Progenitor cell of endocrine pancreas (in vitro differentiated cells): ENCODE measurements at places on chromosomes 16 and 17. TPM values are rescaled to one million over a fixed set of nuclear protein-coding genes. Genes with fewer than 3 reads are reported as not detected.
A peak's percentile ranks its signal among the peaks of the same experiment; 100 is the strongest.

The PRAC2 gene
- total RNA-seq, result not detected in 2 replicates

The TPPP3 gene
- total RNA-seq, result 17.5 and 26.8 TPM in 2 replicates

The TRIM72 gene
- total RNA-seq, result 0.14 TPM in 1 of 2 replicates, not detected in the other

The PKMYT1 gene
- total RNA-seq, result 33.7 and 36.5 TPM in 2 replicates

DNA sequence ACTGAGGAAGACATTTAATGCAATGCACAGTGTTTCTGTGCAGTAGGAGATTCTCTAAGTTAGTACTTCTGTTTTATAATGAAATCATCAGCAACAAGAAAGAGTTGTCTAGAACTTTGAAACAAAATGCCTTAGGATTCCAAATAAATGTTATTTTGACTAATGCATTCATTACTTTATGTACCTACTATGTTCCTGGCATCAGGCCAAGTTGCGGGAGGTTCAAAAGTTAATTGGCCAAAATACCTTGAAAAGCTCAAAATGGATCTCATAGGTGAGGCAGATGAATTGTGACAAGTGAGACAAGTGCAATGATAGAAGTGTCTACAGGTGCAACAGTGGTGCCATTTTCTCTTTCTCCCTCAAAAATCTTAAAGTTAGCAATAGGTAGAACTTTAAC, 289.4 kb downstream of the TOX3 start:
- no peak for DNase-seq
- peaks cover 33% of the 10 kb centered on the region for H3K4me1 ChIP-seq
- H3K27me3 ChIP-seq, result no peaks in the 10 kb centered on the region
- H3K4me3 ChIP-seq, result no peak overlapping the region
- no peaks in the 10 kb centered on the region for H3K36me3 ChIP-seq

GRCh38 chr16:84193480-84193879, 2.5 kb downstream of the ADAD2 start:
- H3K4me1 ChIP-seq, result peaks cover 3% of the 10 kb centered on the region

The SOCS1 gene
- total RNA-seq, result 6.6 and 6.8 TPM in 2 replicates

DNA sequence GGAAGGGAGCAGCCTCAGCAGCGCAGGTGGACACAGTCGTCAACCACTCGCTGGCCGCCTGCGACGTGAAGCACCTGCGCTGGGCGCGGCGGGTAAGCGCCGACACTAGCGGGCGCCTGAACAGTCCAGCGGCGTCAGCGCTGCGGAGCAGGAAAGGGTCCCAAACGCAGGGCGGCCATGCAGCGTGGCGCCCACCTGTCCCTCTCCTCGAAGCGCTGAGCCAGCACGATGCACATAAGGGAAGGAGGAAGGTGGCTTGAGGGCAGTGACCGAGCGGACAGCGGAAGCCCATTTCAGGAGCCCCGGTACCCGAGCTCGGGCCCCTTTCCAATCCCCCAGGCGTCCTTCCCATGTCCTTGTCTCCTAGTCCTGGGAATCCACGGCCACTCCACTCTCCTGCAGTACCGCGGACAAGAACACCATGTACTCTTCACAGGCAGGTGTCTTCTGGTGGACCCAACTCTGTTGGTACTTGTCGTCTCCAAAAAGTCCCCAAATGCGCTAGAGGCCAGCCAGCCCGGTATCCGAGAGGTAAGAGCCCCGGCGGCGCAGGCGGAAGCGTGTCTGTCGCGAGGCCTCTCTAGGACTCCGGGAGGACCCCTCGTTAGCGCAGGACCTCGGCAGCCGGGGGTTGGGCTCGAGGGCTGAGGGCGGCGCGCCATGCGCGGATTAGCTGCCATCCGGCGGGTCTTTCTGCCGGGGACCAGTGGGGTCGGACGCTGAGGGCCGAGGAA, 14.4 kb downstream of the ZNF232 start:
- peaks cover 26% of the 10 kb centered on the region for H3K36me3 ChIP-seq
- H3K4me1 ChIP-seq, result no peaks in the 10 kb centered on the region
- H3K27ac ChIP-seq, result peak overlapping the region; percentile 96
- peaks cover 11% of the 10 kb centered on the region for H3K27me3 ChIP-seq
- DNase-seq, result peak; percentile 50

DNA sequence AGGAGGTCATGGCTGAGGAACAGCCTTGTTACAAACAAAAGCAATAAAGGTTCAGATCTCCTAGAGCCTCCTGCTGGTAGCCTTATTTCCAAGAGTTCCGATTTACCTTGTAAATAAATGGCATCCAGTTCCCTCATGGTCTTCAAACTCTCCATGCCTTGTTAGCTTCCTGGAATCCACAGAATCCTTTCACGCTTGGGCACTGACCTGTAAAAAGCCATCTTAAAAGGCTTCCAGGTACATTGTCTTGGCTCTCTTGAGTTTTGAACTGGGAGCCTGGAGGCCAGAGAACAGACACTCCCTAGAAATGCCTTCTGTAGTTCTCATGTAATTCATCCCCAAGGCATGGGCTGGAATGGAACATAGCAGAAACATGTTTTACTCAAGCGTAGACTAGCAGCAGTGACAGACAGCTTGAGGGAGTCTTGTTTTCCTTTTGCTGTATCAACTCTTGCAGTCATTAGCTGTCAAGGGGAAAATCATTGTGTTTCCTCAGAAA, 207.9 kb downstream of the SNX29 start:
- H3K27ac ChIP-seq, result no peak overlapping the region
- H3K36me3 ChIP-seq, result no peaks in the 10 kb centered on the region
- H3K4me1 ChIP-seq, result no peaks in the 10 kb centered on the region
- H3K4me3 ChIP-seq, result no peak overlapping the region

DNA sequence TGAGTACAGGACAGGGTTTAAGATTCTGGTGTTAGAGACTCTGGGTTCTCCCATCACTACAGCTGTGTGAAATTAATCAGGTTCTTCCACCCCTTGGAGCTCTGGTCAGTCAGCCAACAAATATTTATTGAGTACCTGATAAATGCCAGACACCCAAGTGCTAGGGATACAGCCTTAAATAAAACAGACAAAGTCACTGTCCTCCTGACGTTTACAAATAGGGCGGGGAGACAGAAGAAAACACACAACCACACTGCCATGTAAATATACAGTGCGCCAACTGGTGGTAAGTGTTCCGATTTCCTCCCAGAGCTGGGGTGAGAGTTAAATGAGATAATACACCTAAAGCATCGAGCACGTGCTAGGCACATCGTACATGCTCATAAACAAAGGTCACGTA, 121.0 kb downstream of the COPRS start:
- no peak for DNase-seq
- no peak overlapping the region for H3K27ac ChIP-seq
- H3K4me1 ChIP-seq, result peaks cover 6% of the 10 kb centered on the region
- no peaks in the 10 kb centered on the region for H3K36me3 ChIP-seq
- no peak overlapping the region for H3K4me3 ChIP-seq

The MYH8 gene
- total RNA-seq, result not detected in 2 replicates

The NLRP1 gene
- 24.0 and 25.3 TPM in 2 replicates for total RNA-seq

- peaks cover 22% of the 10 kb centered on the region for H3K27me3 ChIP-seq
- no peak overlapping the region for H3K4me3 ChIP-seq
- H3K36me3 ChIP-seq, result no peaks in the 10 kb centered on the region
- no peak overlapping the region for H3K27ac ChIP-seq
- H3K4me1 ChIP-seq, result no peaks in the 10 kb centered on the region
- no peak for DNase-seq
These were observed 136.1 kb downstream of the SPACA3 start for GRCh38 chr17:33127706-33128105.

The ENPP7 gene
- not detected in 2 replicates for total RNA-seq

DNA sequence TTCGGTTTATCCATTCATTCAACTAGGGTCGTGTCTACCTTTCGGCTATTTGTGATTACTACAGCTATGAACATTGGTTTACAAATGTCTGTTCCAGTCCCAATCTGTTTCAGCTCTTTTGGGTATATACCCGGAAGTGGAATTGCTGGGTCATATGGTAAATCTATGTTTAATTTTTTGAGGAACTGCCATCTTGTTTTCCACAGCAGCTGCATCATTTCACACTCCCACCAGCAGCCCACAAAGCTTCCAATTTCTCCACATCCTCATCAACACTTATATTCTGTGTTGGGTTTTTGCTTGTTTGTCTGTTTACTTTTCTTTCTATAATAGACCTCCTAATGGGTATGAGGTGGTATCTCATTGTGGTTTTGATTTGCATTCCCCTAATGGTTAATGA, 48.7 kb upstream of the GINS3 start:
- H3K4me3 ChIP-seq, result no peak overlapping the region
- no peak for DNase-seq
- no peaks in the 10 kb centered on the region for H3K4me1 ChIP-seq
- peaks cover 8% of the 10 kb centered on the region for H3K27me3 ChIP-seq
- no peak overlapping the region for H3K27ac ChIP-seq
- no peaks in the 10 kb centered on the region for H3K36me3 ChIP-seq

GRCh38 chr17:17889922-17890321, 53.1 kb upstream of the SREBF1 start:
- H3K27me3 ChIP-seq, result no peaks in the 10 kb centered on the region
- H3K27ac ChIP-seq, result no peak overlapping the region
- DNase-seq, result no peak
- no peak overlapping the region for H3K4me3 ChIP-seq
- H3K4me1 ChIP-seq, result no peaks in the 10 kb centered on the region

The YBX2 gene
- 2.7 and 4.3 TPM in 2 replicates for total RNA-seq

DNA sequence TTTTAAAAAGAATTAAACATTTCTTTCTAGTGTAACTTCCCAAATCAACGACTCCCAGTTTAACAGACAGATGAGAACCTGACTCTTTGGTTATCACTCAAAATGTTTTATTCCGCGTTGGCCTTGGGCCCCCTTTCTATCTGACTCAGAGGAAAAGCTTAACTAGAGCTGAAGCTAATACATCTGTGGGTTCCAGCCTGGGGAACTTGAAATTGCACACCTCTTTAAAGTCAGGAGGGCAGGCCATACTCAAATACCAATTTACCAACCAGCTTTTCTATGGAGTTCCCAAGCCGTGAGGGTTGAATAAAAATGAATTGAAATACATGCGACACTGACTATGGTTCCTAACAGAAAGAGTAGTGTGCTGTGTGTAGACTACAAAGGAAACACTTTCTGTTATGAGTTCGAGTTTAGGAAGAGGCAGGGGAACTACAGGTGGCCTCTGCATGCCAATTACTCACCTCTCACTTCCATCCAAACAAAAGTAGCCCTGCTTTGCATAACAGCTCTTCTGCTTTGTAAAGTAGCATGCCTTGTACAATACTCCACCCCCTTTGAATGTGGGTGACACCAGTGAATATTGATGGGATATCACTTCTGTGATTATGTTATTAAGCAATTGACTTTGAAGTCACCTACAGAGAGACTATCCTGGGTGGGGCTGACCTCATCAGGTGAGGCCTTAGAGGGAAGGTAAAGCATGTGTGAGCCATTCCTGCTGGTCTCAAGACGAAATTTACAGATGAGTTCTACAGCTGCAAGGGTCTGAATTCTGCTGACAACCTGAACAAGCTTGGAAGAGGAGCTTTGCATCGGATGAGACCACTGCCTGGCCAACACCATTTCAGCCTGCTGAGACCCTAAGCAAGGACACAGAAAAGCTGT, 92.1 kb downstream of the WDR59 start:
- no peaks in the 10 kb centered on the region for H3K27me3 ChIP-seq
- peaks cover 39% of the 10 kb centered on the region for H3K36me3 ChIP-seq
- DNase-seq, result no peak
- peaks cover 13% of the 10 kb centered on the region for H3K4me1 ChIP-seq
- H3K4me3 ChIP-seq, result no peak overlapping the region

GRCh38 chr16:70480127-70481105, 26.0 kb downstream of the FCSK start:
- no peaks in the 10 kb centered on the region for H3K4me1 ChIP-seq
- H3K4me3 ChIP-seq, result no peak overlapping the region
- no peaks in the 10 kb centered on the region for H3K27me3 ChIP-seq
- no peak for DNase-seq

The TBC1D28 gene
- total RNA-seq, result 0.14 and 0.16 TPM in 2 replicates

GRCh38 chr16:57028086-57028485, 38.7 kb downstream of the NLRC5 start:
- H3K27me3 ChIP-seq, result peaks cover 6% of the 10 kb centered on the region
- H3K4me3 ChIP-seq, result no peak overlapping the region
- H3K4me1 ChIP-seq, result no peaks in the 10 kb centered on the region

The SCNN1G gene
- total RNA-seq, result 1.2 and 1.5 TPM in 2 replicates

The ST6GALNAC2 gene
- total RNA-seq, result 0.62 and 1.2 TPM in 2 replicates

DNA sequence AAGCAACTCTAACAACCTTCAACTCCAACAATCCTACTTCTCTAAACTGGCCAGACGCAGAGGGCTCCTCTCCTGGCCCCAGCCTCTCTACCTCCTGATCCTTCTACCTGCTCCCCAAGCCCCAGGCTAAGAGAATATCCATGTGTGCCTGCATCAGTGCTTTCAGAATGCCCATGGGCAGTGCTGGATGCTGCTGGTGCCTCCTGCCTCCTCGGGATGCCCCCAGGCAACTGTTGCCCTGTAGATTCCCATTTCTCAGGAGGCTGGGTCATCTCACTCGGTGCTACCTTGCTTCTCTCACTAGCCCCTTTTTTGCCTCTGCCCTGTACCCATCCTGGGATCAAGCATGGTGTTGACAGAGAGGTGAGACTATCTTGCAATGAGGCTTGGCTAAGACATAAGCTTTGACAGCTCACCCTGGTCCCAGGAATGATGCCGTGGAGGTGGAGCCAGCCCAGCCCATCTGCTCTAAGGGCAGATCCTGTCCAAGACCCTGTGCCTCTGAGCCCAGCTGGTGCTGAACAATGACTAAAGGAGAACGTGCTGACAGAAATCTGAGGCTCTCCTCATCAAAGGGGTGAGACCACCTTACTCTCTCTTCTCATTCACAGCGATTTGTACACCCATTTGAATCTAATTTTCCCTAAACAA, 19.4 kb upstream of the SUPT4H1 start:
- peak overlapping the region; percentile 47 for H3K27ac ChIP-seq
- H3K36me3 ChIP-seq, result peaks cover 5% of the 10 kb centered on the region
- no peak overlapping the region for H3K4me3 ChIP-seq
- H3K4me1 ChIP-seq, result peaks cover 14% of the 10 kb centered on the region
- no peaks in the 10 kb centered on the region for H3K27me3 ChIP-seq

The KRT35 gene
- total RNA-seq, result not detected in 2 replicates

- H3K27ac ChIP-seq, result no peak overlapping the region
- H3K4me3 ChIP-seq, result peak overlapping the region; percentile 90
- H3K27me3 ChIP-seq, result no peaks in the 10 kb centered on the region
- H3K36me3 ChIP-seq, result peaks cover 6% of the 10 kb centered on the region
- no peak for DNase-seq
- H3K4me1 ChIP-seq, result peaks cover 18% of the 10 kb centered on the region
These were observed 12.4 kb downstream of the RNF40 start for GRCh38 chr16:30774367-30775130.

The HSD3B7 gene
- 4.6 and 5.5 TPM in 2 replicates for total RNA-seq

DNA sequence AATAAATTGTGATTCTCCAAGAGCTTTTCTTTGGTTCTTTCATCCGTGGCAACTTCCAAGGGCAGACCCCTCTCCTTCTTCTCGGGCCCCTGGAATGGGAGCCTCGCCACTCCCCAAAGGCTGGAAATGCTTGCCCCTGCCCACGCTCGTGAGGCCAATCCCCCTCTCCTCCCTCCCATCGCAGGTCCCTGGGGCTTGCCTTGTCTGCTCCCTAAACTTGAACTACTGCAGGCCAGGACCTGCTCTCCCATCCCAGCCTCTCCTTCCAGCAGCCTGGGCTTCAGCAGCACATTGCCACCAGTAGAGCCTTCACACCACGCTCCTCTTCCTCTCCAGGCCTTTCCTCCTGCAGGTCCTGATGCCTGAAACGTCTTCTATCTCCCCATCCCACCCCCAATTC, 11.1 kb downstream of the PITPNM3 start:
- peaks cover 3% of the 10 kb centered on the region for H3K4me1 ChIP-seq
- no peak for DNase-seq
- no peaks in the 10 kb centered on the region for H3K36me3 ChIP-seq
- no peak overlapping the region for H3K27ac ChIP-seq
- H3K4me3 ChIP-seq, result no peak overlapping the region

GRCh38 chr17:37194208-37194607, 181.6 kb upstream of the C17orf78 start:
- no peak overlapping the region for H3K27ac ChIP-seq
- peaks cover 6% of the 10 kb centered on the region for H3K36me3 ChIP-seq
- no peak overlapping the region for H3K4me3 ChIP-seq
